Stimulated activated CD4-positive, alpha-beta T cell treated with anti-CD3 and anti-CD28 coated beads, Interleukin-15, amount 100 ng/mL, for 1 hour (primary cell): ENCODE measurements at places on chromosomes 12 and 14.

DNA sequence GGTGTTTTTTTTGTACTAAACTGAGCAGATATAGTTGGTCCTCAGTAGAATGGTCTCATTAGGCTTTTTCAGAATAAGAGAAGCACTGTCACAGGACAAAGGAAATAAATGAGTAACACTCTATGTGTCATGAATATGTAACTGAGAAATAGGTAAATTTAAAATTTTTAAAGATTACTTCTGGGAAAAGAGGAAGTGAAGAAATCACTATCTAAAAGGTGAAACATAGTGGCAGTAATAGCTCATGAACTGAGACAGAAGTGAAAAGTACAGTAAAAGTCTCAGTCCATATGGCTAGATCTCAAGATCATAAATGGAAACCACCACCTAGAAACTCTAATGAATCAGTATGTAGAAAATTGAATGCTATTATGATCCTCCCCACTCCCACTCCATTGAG is 89.3 kb upstream of the TTC7B start:
- no peak for DNase-seq

GRCh38 chr14:54881235-54881760 is 21.3 kb downstream of the GCH1 start:
- DNase-seq = no peak

- DNase-seq = no peak
These were observed 403.8 kb upstream of the PDE3A start for GRCh38 chr12:19964549-19964948.

- DNase-seq = no peak
These were observed 18.6 kb downstream of the PSMC1 start for GRCh38 chr14:90274808-90275457.

DNA sequence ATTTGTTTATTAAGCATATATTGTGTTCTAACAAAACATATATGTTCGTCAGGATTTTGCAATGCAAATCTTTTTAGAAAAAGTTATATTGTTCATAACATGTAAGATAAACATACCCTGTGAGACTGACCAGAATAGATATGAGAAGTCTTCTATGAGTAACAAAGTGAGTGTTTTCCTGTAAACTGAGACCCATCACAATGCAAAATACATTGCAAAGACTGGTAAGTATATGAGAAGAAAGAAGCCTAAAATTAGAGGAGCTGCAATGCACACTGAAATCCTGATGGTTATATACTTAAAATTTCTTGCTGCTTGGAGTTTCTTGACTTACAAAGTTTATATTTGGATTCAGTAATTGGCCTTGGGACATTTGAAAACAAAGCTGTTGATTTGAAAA is 6.0 kb downstream of the HMGA2 start:
- no peak for DNase-seq

DNA sequence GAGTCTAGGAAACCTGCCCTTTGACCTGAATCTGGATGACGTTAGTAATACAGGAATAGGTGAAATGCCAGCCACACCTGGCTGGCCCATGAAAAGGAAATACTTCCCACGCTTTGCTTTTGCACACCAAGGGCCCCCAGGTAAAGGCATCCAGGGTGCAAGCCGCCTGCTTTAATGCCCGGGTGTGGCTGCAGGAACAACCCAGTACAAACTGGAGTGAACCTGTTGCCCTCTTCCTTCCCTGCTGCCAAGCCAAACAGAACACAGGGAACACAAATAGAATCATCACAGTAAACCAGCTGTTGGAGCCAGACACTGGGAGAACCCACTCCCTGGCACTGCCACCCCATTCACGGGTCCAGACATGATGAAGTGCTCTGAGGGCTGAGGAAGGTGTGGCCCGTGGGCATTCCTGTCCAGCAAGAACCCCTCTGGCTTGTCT is 24.2 kb upstream of the FOS start:
- DNase-seq = no peak

GRCh38 chr14:22588526-22589095 is 413 bp downstream of the DAD1 start:
- no peak for DNase-seq

GRCh38 chr12:128819293-128820144 is 4.2 kb downstream of the SLC15A4 start:
- no peak for DNase-seq

DNA sequence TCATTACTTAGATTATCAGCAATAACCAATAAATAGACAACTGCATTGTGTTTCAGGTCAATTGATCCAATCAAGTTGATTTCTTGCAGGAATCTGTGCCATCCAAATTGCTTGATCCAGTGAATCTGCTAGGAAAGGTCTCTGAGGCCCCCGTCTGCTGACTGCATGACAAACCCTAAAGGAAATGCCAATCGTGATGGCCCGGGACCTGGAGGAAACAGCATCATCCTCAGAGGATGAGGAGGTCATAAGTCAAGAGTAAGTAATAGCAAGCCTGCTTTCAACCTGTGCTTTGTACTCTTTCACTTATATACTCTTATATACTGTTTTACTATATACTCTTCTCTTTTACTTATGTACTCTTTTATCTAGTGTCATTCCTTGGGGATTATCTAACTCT is 1.9 kb downstream of the TTLL5 start:
- DNase-seq = no peak

DNA sequence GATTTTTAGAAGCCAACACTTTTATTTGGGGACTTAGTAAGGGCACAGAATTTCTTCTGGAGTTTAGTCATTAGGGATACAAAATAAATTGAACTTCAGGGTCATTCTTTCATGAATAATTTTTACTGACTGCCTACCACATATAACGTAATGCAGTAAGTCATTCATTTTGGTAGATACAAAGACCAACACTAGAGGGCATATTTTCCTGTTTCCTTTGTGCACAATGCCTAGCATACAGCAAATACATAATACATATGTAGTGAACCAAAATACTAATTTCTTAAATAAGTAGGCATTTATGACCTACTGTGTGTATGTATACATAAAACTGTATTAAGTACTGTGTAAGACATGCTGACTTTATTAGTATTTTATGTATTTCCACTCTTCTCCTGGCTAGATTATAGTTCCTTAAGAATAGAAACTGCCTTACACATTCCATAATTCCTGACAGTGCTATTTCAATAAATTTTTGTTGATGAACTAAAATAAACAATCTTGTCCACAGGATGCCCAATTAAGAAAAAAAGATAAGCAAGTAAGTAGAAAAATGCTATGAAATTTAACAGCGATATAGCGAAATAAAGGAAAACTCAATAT is 47.9 kb downstream of the PPP1R12A start:
- no peak for DNase-seq

GRCh38 chr12:119068129-119068856 is 87.0 kb downstream of the SRRM4 start:
- DNase-seq = no peak
